Activated CD4-positive, alpha-beta memory T cell treated with anti-CD3 and anti-CD28 coated beads for 36 hours (primary cell): ENCODE measurements at places on chromosomes 12 and 14. TPM values are rescaled to one million over a fixed set of nuclear protein-coding genes. Genes with fewer than 3 reads are reported as not detected.

DNA sequence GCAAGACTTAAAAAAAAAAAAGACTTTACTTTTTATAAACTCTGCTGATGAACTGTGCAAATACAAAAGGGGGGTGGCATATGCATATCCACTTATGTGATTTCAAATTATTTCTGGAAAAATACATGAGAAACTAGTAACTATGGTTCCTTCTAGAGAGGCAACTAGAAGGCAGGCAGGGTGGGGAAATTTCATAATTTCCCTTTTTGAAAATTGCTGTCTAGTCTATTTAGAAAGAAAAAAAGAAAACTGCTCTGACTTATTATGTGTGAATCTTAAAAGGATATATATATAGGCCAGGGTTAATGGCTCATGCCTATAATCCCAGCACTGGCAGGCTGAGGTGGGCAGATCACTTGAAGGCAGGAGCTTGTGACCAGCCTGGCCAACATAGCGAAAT lies 42.3 kb downstream of the ANAPC7 start:
- no peak overlapping the region for H3K4me3 ChIP-seq
- H3K27me3 ChIP-seq, result no peaks in the 10 kb centered on the region
- H3K4me1 ChIP-seq, result no peaks in the 10 kb centered on the region
- no peak for DNase-seq

DNA sequence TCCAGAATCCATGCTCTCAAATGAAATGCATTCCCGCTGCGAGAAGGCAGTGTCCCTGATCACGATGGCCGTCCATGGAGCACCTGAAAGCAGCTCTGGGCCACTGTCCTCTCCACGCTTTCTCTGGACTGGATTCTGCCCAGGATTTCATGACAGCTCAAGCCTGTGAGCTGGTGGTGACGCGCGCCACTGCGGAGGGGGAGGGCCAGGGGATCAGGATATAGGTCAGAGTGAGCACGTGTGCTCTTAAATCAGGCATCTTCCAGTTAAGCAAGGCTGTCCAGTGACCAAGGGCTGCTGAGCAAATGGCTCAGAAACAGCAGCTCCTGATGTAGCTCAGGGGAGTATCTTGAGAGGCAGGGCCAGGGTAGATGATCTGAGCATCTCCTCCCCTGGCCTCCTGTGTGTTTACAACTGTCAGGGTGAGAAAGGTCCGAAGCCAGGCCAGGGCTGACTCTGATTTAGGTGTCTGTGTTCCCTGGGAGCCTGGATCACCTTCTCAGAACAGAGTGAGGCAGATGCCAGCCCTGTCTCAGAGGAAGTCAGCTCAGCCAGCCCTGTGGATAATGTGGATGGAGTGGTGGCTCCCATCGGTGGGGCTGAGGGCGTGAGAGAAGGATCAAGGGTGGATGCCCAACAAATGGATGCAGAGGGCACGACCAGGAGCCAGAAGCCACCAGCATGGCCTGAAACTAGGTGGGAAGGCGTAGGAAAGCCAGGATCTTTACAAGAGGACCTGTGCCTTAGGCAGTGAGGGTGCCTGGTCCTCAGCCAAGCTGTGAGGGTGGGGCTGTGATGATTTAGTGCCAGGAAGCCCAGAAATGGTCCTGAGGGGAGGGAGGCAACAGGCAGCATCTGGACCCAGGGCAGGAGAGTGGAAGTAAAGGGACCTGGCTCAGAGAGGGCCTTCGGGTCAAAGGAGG lies 55.3 kb downstream of the ELK3 start:
- no peak for DNase-seq
- H3K27me3 ChIP-seq, result no peaks in the 10 kb centered on the region
- peaks cover 54% of the 10 kb centered on the region for H3K36me3 ChIP-seq
- peak overlapping the region; percentile 1 for H3K27ac ChIP-seq
- peaks cover 42% of the 10 kb centered on the region for H3K4me1 ChIP-seq

GRCh38 chr14:71668186-71668912 lies 263.9 kb upstream of the RGS6 start:
- no peak overlapping the region for H3K27ac ChIP-seq
- H3K4me1 ChIP-seq, result peaks cover 2% of the 10 kb centered on the region
- H3K36me3 ChIP-seq, result peaks cover 37% of the 10 kb centered on the region
- no peak for DNase-seq
- no peak overlapping the region for H3K4me3 ChIP-seq

DNA sequence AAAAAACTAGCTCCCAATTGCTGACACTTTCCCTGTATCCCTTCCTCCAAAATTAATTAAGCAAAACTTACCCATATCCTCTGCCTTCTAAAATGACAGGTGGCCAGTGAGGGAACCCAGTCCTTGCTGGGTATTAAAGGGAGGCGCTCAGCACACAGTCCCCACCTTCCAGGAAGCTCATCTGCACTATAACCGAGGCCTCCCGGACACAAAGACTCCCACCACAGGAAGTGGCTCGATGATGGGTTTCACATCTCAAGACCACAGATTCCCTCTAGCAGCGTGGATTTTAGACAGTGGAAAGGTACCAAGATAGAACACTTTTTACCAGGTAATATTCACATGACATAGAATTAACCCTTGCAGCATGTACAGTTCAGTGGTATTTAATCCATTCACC lies 126.8 kb upstream of the NCOR2 start:
- H3K27me3 ChIP-seq, result no peaks in the 10 kb centered on the region
- peaks cover 8% of the 10 kb centered on the region for H3K4me1 ChIP-seq
- H3K36me3 ChIP-seq, result peaks cover 5% of the 10 kb centered on the region
- peak; percentile 55 for DNase-seq

DNA sequence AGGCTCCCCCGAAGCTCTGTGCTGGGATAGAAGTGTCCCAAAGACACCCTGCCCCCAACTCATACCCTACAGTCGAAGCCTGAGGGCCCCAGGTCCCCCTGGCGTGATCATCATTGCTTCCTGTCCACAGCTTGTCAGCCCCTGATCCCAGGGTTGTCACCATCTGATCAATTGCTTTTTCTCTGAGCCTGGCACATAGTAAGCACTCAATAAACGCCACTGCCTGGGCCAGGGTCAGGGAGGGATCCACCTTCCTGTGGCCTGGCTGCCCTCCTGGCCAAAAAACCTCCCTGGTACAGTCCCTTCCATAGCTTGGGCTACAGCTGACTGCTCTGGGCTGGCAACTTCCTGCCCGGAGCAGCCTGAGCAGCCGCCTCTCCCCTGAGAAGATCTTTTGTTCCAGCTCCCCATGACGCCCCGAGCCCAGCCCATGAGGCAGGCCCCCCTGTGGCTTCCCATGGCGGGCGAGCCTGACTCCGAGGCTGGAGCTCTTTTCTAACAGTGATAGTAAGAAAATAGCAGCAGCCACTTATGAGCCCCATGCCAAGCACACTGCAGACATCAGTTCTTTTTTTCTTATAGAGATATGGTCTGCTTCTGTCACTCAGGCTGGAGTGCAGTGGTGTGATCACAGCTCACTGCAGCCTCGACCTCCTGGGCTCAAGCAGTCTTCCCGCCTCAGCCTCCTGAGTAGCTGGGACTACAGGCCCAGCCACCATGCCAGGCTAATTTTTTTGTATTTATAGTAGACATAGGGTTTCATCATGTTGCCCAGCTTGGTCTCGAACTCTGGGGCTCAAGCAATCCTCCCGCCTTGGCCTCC lies 6.5 kb downstream of the SH2B3 start:
- peak overlapping the region; percentile 47 for H3K4me3 ChIP-seq
- peaks cover 82% of the 10 kb centered on the region for H3K4me1 ChIP-seq
- peaks cover 17% of the 10 kb centered on the region for H3K36me3 ChIP-seq
- H3K27me3 ChIP-seq, result no peaks in the 10 kb centered on the region
- DNase-seq, result no peak

DNA sequence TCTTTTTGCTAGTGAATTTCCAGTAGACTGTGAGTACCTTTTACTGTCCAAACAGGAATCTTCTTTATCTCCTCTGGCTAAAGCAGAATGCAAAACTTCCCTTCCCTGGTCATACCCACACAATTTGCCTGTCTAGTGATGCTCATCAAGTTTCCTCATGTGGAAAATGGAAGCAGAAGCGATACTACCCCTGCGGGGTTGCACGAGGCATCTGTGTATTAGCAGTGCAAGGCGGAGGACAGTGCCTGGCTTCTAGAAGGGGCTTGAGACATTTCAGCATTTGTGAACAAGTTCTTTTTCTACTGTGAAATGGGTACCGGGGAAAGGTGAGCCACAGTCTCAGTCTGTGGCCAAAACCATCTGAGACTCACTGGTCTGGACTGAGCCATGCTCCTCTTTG lies 340.9 kb downstream of the AACS start:
- DNase-seq, result no peak
- no peaks in the 10 kb centered on the region for H3K36me3 ChIP-seq
- no peak overlapping the region for H3K27ac ChIP-seq
- H3K4me1 ChIP-seq, result no peaks in the 10 kb centered on the region
- no peaks in the 10 kb centered on the region for H3K27me3 ChIP-seq

DNA sequence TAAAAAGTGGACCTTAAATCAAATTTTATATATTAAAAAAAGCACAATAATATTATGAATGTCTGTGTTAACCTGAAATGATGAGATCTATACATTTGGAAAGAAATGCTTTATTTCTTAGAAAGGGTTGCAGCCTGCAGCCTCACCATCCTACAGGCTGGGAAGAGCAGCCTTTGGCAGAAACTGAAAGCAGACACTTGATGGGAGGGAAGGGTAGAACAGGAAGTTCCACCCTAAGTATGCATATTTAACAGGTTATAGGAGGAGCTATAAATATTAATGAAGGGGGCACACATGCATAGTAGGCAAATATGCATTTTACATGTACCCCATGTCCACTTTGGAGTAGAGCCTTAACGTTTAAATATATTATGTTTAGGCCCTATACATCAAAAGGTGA lies 498.0 kb downstream of the FLRT2 start:
- peaks cover 9% of the 10 kb centered on the region for H3K4me1 ChIP-seq
- DNase-seq, result no peak
- no peak overlapping the region for H3K27ac ChIP-seq
- H3K36me3 ChIP-seq, result no peaks in the 10 kb centered on the region
- H3K27me3 ChIP-seq, result no peaks in the 10 kb centered on the region
- no peak overlapping the region for H3K4me3 ChIP-seq

DNA sequence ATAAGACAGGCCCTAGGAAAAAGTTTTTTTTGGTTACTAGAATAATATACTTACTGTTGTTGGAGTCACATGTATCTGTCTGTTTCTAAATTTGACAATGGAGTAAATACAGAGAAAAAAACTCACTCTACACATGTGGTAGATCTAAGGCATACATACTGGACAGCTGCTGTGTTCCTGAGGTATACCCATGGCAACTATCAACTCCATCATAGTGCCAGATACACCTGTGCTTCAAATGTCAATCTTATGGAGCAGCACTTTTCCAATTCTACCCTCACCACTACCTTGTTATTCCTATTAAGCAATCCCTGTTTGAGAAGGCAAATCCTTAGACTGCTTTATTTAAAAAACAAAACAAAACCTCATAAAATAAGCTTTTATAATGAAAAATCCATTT lies 3.3 kb downstream of the ZCRB1 start:
- H3K4me1 ChIP-seq, result peaks cover 17% of the 10 kb centered on the region
- no peak overlapping the region for H3K27ac ChIP-seq
- no peaks in the 10 kb centered on the region for H3K27me3 ChIP-seq

ARMH4 gene
- not detected for total RNA-seq

GRCh38 chr14:86999036-86999435 lies 993.9 kb downstream of the GALC start:
- no peaks in the 10 kb centered on the region for H3K4me1 ChIP-seq
- no peak for DNase-seq
- no peaks in the 10 kb centered on the region for H3K36me3 ChIP-seq
- no peak overlapping the region for H3K4me3 ChIP-seq
- H3K27ac ChIP-seq, result no peak overlapping the region
- no peaks in the 10 kb centered on the region for H3K27me3 ChIP-seq

GRCh38 chr14:95140060-95140858 lies 17.1 kb downstream of the DICER1 start:
- peak overlapping the region; percentile 54 for H3K27ac ChIP-seq
- no peak overlapping the region for H3K4me3 ChIP-seq
- H3K4me1 ChIP-seq, result peaks cover 73% of the 10 kb centered on the region
- no peaks in the 10 kb centered on the region for H3K27me3 ChIP-seq

GRCh38 chr14:61147831-61148549 lies 133.1 kb downstream of the TMEM30B start:
- no peak overlapping the region for H3K4me3 ChIP-seq
- no peak for DNase-seq
- peaks cover 4% of the 10 kb centered on the region for H3K36me3 ChIP-seq
- peaks cover 10% of the 10 kb centered on the region for H3K27me3 ChIP-seq

GRCh38 chr14:100424504-100425428 lies 101.6 kb downstream of the SLC25A47 start:
- no peaks in the 10 kb centered on the region for H3K27me3 ChIP-seq
- peaks cover 9% of the 10 kb centered on the region for H3K4me1 ChIP-seq

PRKD1 gene
- not detected for total RNA-seq

GRCh38 chr12:13242936-13243335 lies 46.4 kb downstream of the EMP1 start:
- DNase-seq, result no peak
- peaks cover 13% of the 10 kb centered on the region for H3K27me3 ChIP-seq
- H3K4me3 ChIP-seq, result no peak overlapping the region
- H3K36me3 ChIP-seq, result no peaks in the 10 kb centered on the region
- H3K27ac ChIP-seq, result no peak overlapping the region
- no peaks in the 10 kb centered on the region for H3K4me1 ChIP-seq

TRPV4 gene
- not detected for total RNA-seq

DDX55 gene
- total RNA-seq, result 44.0 TPM

TPPP2 gene
- not detected for total RNA-seq

- H3K36me3 ChIP-seq, result peaks cover 52% of the 10 kb centered on the region
- no peak overlapping the region for H3K4me3 ChIP-seq
- peak overlapping the region; percentile 57 for H3K27ac ChIP-seq
- DNase-seq, result peak; percentile 31
Measured at GRCh38 chr12:96247563-96247962, 53.4 kb downstream of the ELK3 start.
